Amygdala (tissue), 56 donors: ENCODE measurements at places on chromosomes 4 and X.

DNA sequence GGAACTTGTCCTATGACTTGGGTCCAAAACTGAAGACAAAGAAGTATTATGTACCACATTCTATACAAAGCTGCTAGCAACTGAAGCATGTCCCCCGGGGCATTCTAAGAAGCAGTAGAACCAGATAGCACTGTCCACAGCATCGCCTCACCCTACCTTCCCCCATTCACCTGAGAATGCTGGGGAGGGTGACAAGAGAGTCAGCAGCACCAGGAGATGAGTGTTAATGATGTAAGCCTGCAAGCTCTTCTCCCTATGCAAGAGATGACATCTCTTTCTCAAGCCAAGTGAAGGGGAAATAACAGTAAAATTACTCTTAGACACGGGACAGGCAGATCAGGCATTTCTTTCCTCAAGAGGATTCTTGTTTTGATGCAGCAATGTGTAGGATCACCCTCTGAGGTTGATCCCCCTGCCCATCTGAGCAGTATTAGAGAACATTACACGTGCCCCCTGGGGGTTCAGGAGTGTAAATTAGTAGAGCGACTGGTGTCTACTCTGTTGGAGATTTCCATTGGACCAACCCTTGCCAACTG lies 13.9 kb upstream of the TLR1 start:
- DNase-seq = no peak

DNA sequence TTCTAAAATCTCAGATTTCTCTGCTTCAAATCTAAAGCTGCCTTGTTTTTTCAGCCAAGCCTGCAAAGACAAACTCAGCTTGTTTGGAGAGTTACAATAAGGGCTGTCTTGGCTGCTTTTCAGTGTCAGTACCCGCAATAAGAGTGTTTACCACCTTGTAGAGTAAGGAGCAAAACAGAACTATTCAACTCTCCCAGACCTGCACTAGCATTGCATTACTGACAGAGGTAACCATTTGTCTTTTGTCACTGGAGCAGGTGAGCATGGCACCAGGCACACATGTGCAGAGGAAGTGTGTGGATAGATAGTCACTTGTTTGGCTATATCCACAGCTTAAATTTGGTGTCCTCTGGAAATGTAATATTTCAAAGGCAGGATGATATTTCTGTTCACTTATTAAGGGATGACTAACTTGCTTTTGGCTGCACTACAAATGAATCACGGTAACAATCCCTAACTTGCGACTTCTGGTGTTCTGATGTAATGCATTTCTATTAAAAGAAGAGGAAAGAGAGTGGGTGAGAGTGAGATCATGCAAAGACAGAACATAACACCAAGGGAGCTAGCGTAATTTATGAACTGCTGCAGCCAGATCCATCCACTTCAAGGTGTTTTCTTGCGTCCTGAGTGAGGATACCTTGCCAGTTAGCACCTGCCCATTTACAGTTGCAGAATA lies 38.6 kb downstream of the PTCHD1 start:
- no peak for DNase-seq

- no peak for DNase-seq
Observed at GRCh38 chrX:38641197-38641596, 79.9 kb downstream of the TSPAN7 start.

DNA sequence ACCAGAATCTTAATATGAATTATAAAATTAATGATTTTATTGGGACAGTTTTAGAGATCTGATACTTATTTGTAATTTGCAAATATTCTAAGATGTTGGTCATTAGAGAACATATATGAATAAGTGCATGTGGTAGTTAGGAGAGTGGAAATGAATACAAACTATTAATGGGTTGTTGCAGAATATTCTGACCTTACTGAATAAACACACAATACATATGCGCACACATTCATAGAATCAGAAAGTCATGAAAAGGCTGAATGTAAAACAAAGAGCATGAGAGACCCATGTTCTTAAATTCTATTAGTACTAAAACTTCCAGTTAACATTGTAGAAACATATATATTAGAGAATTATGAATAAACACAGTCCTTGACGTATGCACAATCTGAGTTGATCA lies 301.7 kb upstream of the TRAM1L1 start:
- no peak for DNase-seq

- no peak for DNase-seq
Observed at GRCh38 chr4:159443975-159444374, 341.1 kb downstream of the RAPGEF2 start.

GRCh38 chrX:17432158-17432557 lies 57.2 kb downstream of the NHS start:
- no peak for DNase-seq

GRCh38 chr4:185742766-185743165 lies 69.2 kb downstream of the SORBS2 start:
- no peak for DNase-seq

- no peak for DNase-seq
Observed at GRCh38 chrX:49058794-49059193, at the start of gene CCDC120. TSS of gene CCDC120 (plus strand) at chrX:49058999. CDS start at chrX:49062042, 3,043 bp downstream.

- DNase-seq = no peak
Observed at GRCh38 chr4:107630185-107630705, 89.8 kb downstream of the PAPSS1 start.

DNA sequence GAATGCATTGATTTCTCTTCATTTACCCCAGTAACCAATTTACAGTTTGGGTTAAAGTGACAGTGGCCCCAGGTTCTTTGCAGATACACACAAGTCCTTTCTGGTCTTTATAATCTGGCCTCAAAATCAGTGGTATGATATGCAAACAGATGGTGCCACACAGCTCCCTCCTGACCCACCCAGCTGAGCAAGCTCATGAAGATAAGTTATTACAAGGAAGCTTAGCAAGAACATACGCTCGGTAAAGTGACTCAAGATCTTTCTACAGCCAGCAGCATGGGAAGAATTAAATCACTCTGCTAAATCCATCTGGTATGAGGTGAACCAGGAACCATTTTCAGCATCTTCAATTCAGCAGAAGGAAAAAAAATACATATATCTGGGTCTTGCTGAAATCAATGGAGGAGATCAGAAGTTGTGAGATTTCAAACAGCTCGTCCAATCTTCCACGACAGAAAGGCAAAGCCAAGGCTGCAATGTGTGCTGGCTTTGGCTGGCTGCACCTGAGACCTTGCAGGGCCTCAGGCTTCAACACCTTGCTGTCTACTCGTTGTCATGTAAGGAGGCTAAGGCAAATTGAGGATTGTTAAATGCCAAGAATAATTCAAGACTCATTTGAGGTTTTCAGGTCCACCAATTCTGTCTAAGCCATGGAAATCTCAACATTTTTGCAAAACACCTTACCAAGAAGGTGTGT lies 28.2 kb downstream of the SEL1L3 start:
- no peak for DNase-seq

DNA sequence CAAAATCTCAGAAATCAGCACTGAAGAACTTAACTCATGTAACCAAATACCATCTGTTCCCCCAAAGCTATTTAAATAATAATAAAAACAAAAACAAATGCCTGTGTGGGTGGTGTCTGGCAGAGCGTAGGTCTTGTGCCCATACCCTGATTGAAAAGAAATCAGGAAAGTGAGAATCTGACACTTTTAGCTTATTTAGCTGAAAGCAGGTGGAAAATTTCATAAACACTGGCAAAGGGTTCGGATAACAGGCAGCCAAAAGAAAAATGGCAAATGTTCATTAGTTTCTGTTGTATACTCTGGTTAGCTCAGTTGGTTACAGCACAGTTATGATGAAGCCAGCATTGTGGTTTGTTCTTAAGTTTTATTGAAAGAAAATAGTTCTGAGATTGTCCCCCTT lies 48.3 kb downstream of the REPS2 start:
- no peak for DNase-seq

DNA sequence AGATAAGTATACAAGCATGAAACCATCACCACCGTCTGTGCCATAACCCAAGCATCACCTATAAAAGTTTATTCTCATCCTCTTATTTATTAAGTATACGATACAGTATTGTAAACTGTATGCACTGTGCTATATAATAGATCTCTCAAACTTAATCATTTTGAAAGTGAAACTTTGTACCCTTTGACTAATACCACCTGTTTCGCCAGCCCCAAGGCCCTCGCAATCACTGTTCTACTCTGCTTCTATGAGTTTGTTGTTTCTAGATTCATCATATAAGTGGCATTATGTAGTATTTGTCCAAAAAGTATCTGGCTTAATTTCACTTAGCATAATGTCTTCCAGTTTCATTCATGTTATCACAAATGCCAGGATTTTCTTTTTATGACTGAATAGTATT lies 72.1 kb upstream of the DOCK11 start:
- DNase-seq = no peak

- DNase-seq = no peak
Observed at GRCh38 chr4:107793996-107794395, 30.7 kb upstream of the SGMS2 start.

GRCh38 chr4:91936311-91936710 lies 367.5 kb upstream of the GRID2 start:
- DNase-seq = no peak

- no peak for DNase-seq
Observed at GRCh38 chrX:67384403-67384802, 159.4 kb upstream of the AR start.

GRCh38 chrX:71056867-71057266 lies 11.3 kb downstream of the SNX12 start:
- no peak for DNase-seq

GRCh38 chr4:122591196-122591595 lies 29.7 kb downstream of the IL21 start:
- no peak for DNase-seq

DNA sequence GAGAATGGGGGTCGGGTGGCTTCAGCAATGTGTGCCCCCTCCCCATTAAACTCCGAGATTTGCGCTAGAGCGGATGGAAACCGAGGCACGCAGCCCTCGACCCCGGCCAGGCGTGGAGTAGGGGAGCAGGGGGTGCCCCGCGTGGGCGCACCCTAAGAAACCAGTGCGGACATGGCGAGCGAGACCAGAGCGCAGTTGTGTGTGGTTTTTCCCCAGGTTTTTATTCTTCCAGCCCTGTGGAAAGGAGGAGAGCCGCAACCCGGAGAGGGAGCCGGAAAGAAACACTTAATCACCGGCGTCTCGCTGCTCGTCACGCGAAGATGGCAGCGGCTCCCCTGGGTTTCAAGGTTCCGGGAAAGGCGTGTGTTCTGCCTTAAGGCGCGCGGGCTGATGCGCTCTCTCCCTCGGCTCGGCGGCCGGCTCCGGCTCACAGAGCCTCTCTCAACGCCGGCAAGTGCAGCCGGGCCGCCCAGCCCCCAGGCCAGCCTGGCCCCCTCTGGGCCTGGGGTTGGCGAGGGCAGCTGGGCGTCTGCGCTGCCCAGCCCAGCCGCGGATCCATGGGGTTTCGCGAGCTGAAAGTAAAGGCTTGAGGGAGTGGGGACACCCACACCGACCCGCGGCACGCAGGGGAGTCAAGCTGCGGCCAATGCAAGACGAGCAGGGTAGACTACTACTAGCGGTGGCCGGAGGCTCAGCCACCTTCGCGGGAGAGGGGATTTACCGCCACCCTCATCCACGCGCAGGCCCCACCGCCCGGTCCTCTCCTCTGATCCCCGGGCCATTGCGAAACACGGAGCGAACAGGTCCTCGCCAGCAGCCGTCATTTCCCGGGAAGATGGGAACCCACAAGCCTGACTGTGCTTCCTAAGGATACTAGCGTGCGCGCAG lies 74.0 kb upstream of the BCOR start:
- no peak for DNase-seq

DNA sequence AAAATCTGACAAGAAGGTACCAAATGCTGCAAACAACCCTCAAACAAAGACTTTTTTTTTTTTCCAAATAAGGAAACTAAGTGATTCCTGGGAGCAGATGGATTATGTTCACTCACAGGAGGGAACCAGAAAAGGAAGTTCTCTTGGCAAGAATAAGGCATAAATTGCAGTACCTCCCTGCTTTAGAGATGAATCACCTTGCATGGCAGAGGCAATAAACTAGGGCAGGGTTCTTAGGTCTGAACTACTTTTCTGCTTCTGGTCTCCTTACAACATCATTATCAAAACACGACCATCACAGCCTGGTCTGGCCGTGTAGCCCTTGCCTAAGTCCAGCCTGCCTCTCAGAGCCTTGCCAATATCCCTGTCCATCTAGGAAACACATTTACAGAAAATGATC lies 6.3 kb downstream of the TMEM31 start:
- no peak for DNase-seq

DNA sequence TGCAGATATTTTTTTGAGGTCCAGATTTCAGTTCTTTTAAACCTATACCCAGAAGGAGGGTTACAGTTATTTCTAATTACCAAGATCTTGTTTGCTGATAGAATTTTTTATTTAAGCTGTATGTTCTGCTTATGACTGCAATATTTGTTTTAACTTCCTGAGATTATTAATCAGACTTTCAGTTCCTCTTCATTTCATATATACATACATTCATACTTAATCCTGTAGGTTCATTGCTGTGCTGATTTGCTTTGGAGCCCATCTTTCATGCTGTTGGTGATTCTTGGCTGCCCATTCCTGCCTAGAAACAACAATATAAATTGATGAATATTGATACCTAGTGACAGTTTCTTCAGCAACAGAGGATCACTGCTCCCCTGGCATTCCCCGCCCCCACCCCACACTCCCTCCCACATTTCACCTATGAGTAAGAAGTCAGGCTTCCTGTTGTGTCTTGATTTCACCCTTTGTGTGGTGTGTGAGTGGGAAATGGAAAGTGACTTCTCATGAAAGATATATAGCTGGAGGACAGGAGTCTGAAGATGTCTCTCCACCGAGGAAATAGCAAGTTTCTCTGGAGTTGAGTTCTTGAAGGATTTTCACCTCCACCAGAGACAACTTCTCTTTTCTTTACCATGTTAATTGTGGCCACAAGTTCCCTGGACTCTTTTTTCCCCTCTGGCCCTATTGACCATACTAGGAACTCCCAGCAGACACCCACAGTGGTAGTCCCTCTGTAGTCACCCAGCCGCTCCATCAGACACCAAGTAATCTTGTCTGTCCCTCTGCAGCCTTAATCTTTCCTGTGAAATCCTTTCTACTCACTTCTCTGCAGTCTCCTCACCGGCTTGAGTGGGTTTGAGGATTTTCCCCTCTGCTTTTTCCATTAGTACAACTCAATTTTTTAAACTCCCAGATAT lies 118.4 kb downstream of the ASB9 start:
- no peak for DNase-seq

GRCh38 chr4:151344948-151345347 lies 19.5 kb upstream of the SH3D19 start:
- no peak for DNase-seq

DNA sequence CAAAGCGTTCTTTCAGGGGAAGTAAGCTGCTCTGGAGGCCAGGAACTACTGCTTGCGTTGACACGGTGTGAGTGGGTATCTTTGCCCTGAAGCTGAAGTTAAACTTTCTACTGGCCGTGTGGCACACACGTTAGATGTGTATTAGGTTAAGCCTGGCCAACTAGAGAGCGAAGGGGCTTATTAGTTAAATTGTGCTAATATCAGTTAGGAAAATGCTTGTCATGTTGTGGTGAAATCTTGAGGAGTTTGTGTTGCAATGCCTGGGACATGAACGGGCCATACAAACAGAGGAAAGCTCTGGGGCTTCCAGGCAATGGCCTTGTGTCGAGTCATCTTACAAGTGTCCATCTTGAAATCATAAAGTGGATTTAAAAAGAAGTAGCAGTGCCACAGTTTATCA lies 62.6 kb downstream of the NSUN7 start:
- no peak for DNase-seq
